AG04450 (cell line): ENCODE measurements at places on chromosomes 5 and 9. TPM values are rescaled to one million over a fixed set of nuclear protein-coding genes. Genes with fewer than 3 reads are reported as not detected.

The ADGRD2 gene
- polyA plus RNA-seq = not detected in 2 replicates

The FOXD4L6 gene
- not detected in 2 replicates for polyA plus RNA-seq

The SMIM33 gene
- not detected in 2 replicates for polyA plus RNA-seq

The GABRA6 gene
- not detected in 2 replicates for polyA plus RNA-seq

The HSD17B3 gene
- 0.12 TPM in 1 of 2 replicates, not detected in the other for polyA plus RNA-seq

The NR6A1 gene
- 0.10 and 0.12 TPM in 2 replicates for polyA plus RNA-seq

The SNCAIP gene
- 10.7 and 12.3 TPM in 2 replicates for polyA plus RNA-seq

The IFNB1 gene
- not detected in 2 replicates for polyA plus RNA-seq

The C9 gene
- 0.02 TPM in 1 of 2 replicates, not detected in the other for polyA plus RNA-seq

The SH3GL2 gene
- 0.04 and 0.05 TPM in 2 replicates for polyA plus RNA-seq

The CA9 gene
- 1.2 and 1.3 TPM in 2 replicates for polyA plus RNA-seq

The JAKMIP2 gene
- polyA plus RNA-seq = 0.02 and 0.19 TPM in 2 replicates

The NTNG2 gene
- 0.93 and 1.3 TPM in 2 replicates for polyA plus RNA-seq

The PCDHGB1 gene
- polyA plus RNA-seq = 3.2 TPM in 2 replicates

The SLC25A51 gene
- polyA plus RNA-seq = 27.7 and 29.9 TPM in 2 replicates

The GPRIN1 gene
- 4.0 and 5.1 TPM in 2 replicates for polyA plus RNA-seq

The ROPN1L gene
- 0.24 and 0.29 TPM in 2 replicates for polyA plus RNA-seq

The IL5 gene
- polyA plus RNA-seq = not detected in 2 replicates

The CEL gene
- 0.24 and 0.41 TPM in 2 replicates for polyA plus RNA-seq

The CDKN2A gene
- polyA plus RNA-seq = 29.7 and 40.4 TPM in 2 replicates

The SLC6A3 gene
- polyA plus RNA-seq = not detected in 2 replicates

The STC2 gene
- 159 and 185 TPM in 2 replicates for polyA plus RNA-seq

The EGFL7 gene
- polyA plus RNA-seq = 3.9 and 6.1 TPM in 2 replicates

The SPINK7 gene
- polyA plus RNA-seq = not detected in 2 replicates

The BTNL3 gene
- not detected in 2 replicates for polyA plus RNA-seq

The FOXI1 gene
- not detected in 2 replicates for polyA plus RNA-seq

The DOCK2 gene
- 1.2 and 1.6 TPM in 2 replicates for polyA plus RNA-seq

The PARP8 gene
- polyA plus RNA-seq = 19.0 and 25.1 TPM in 2 replicates

The SLC6A18 gene
- polyA plus RNA-seq = not detected in 2 replicates

The ABLIM3 gene
- polyA plus RNA-seq = 52.6 and 60.6 TPM in 2 replicates

The BAAT gene
- not detected in 2 replicates for polyA plus RNA-seq

The TMOD1 gene
- polyA plus RNA-seq = 0.10 and 0.19 TPM in 2 replicates

The COL5A1 gene
- 73.3 and 91.7 TPM in 2 replicates for polyA plus RNA-seq

The NMUR2 gene
- polyA plus RNA-seq = not detected in 2 replicates

The ABO gene
- not detected in 2 replicates for polyA plus RNA-seq

The SLC44A1 gene
- 15.6 and 16.6 TPM in 2 replicates for polyA plus RNA-seq

The PTGES gene
- 17.0 and 21.4 TPM in 2 replicates for polyA plus RNA-seq

The GNA14 gene
- 0.10 and 0.11 TPM in 2 replicates for polyA plus RNA-seq

The PJA2 gene
- polyA plus RNA-seq = 78.6 and 109 TPM in 2 replicates

The BARHL1 gene
- not detected in 2 replicates for polyA plus RNA-seq

The PCDHA11 gene
- not detected in 2 replicates for polyA plus RNA-seq

The TSSK1B gene
- polyA plus RNA-seq = 0.10 TPM in 1 of 2 replicates, not detected in the other

The MAN2A1 gene
- 40.1 and 55.8 TPM in 2 replicates for polyA plus RNA-seq
